ENCODE measurements at places on chromosomes 3 and 15.

DNA sequence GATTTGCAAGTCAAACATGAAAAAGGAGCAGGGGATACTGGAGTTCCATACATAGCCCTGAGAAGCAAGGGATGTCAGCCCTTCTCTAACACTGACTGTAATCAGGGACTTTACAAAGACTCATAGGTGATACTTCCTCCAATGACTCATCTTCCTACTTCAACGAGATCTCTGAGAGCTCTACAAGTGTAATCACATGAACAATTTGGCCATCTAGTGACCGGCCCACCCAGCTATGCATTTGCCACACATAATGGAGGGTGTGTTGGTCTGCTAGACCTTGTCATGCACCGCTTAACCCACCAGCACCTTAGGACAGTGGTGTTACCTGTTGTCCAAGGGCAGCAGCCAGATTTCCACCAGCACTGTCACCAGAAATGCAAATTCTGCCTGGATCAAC is 75.3 kb downstream of the NCEH1 start:
- no peak for DNase-seq

DNA sequence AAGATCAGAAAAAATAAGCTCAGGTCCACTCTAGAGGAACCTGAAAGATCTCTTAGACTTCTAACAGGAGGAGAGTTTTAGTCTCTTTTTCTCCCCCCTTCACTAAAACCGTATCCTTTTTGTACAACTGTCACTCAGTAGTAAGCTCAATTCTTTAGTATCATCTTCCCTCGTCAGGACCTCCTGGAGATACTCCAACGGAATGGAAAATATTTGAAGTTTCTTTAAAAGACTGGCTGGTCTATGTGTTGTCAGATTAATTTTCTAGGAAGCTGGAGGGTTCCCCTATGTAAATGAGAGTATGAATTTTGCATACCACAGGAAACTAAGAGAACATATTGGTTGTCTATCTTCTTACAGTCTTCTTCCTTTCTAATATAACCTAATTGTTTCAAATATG is 747.7 kb upstream of the CBLB start:
- DNase-seq, result peak; percentile 32

DNA sequence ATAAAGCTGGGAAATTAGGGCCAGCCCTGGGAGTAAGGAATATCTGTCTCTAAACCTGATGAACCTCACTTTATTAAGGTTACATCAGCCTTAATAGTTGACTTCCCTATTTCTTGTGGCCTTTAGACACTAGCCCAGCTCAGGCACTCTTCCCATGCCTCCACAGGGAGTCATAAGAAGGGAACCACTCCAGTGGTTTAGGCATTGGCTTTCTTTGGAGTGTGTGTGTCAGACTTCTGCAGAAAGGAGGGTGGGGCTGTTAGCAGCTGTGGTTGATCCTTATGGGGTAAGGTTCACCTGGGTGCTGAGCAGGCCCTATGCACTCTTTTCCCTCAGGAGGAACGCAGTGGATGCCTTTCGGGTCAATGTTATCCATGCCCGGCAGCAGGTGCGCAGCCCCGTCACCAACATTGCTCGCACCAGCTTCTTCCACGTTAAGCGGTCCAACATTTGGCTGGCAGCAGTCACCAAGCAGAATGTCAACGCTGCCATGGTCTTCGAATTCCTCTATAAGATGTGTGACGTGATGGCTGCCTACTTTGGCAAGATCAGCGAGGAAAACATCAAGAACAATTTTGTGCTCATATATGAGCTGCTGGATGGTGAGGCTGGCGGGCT is 4.0 kb downstream of the AP2M1 start:
- DNase-seq, result no peak

GRCh38 chr3:129016356-129016719 is 15.2 kb downstream of the EFCC1 start:
- DNase-seq, result no peak

GRCh38 chr3:131702146-131702545 is 199.4 kb upstream of the MRPL3 start:
- DNase-seq, result peak; percentile 90

- DNase-seq, result peak; percentile 31
Observed at GRCh38 chr15:45150481-45150880, 20.7 kb downstream of the DUOX1 start.

DNA sequence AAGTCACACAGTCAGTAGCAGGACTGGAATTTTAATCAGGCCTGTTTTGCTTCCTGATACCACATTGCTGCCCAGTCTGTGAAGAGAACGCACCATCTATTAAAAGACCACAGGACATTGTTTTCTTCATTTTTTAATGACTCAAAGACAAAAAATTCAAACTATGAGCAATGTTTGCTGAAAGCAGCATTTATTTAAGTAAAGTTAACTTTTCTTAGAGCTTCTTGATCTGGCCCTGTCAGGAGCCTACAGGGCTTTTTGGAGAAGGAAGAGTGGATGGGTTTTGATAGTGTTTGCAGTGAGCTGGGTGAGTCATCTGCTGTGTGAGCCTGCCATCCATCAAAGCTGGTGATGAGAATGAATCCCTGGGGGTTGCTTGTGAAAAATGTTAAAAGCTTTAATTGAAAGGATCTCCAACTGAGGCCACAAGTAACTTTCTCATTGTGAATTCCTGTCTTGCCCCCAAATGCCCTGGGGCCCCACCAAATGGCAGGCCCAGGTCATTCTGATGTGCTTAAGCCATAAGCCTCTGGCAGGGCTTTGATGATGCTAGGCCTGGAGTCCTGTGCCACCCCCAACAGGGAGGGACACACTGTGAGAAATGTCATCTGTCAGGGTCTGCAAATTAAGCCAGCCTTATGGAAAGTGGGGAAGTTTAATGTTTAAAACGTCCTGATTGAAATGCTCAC is 136.2 kb upstream of the PFN2 start:
- peak; percentile 100 for DNase-seq

Data from fibroblast of skin of right biceps (primary cell).